ENCODE measurements at places on chromosomes 4 and X.

- DNase-seq: no peak
Measured at GRCh38 chr4:172547724-172548123, 620.9 kb upstream of the GALNT7 start.

DNA sequence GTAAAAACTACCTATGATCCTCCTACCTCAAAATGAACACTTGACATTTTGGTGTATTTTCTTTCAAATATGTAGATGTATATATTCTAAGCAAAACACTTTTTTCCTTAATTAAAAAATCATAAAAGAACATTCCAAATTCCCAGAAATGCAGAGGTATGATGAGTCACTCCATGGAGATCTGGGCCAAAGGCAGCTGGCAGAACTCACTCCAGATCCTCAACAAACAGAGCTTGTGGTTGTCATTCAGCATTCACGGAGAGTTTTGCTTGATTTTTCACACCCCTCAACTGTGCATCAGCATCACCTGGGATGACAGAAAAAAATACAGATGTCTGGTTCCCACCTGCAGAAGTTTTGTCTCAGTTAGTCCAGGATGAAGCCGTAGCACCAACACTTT is 144.6 kb downstream of the KIT start:
- DNase-seq: no peak

DNA sequence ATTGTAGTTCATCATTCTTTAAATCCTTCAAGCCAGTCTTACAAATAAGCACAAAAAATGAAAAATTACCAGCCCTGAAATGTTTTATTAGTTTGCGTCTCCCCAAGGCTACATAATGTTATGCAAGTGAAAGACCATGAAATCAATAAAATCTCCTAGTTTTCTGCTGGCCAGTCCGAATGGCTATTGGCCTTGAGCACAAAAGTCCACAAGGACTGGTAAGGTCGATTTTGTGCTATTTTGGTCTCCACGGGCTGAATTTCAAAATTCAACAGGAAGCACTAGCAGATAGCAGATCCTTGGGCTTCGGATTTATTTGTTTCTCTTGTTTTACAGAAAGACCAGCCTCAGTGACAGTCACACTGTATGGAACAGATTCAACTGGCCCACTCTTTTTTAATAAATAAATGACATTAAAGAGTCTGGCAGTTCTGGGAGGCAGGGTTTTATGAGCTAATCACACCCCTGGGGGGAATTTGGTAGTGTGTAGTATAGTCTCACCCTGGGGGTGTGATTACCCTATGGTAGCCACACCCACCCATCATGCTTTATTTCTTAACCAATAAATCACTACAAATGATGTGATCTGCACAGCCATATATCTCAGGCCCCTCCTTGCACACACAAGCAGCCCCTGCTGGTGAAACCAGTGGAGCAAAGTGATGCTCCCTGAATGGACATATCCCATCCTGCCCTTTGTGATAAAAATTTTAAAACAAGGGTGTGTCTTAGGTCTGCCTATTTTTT is 51.1 kb upstream of the TMEM33 start:
- no peak for DNase-seq

GRCh38 chr4:138789796-138790195 is 225.8 kb upstream of the NOCT start:
- DNase-seq: no peak

GRCh38 chr4:4585012-4585670 is 43.3 kb upstream of the STX18 start:
- DNase-seq: no peak

GRCh38 chr4:52212702-52213101 is 161.6 kb downstream of the SPATA18 start:
- DNase-seq: no peak

- DNase-seq: no peak
Measured at GRCh38 chrX:154542723-154543424, 3.8 kb downstream of the G6PD start.

DNA sequence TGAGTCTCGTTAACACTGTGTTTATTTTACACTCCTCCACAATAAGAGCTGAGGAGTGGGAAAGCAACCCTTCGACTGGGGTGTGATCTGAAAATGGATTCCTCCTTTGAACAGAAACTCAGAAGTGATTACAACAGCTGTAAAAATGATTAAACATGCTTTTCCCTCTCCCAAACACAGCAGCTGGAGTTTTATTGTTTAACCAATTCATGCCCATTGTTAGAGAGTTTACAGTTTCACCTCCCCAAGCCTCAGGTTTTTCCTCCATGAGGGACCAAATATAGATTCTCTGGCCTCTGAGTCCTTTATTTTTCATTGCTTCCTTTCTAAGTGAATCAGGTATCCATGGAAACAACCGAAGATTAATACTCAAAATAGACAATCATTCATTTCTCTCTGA is 263.0 kb upstream of the TAPT1 start:
- no peak for DNase-seq

DNA sequence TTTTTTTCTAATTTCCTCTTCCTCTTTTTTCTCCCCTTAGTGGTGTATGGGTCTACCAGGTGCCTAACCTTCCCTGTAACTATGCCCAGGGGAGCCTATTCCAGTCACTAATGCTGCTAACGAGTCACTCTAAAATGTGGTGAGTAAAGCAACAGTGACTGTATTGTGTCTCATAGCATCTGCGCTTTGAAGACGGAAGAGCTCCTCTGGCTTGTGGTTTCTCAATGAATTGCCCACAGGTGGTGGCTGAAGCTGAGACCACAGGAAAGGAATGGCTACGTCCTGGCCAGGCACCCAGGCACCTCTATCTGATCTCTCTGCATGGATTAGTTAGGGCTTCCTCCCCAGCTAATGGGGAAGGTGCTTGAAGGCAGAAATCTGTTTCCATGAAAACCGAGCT is 763.5 kb upstream of the FRG1 start:
- no peak for DNase-seq

DNA sequence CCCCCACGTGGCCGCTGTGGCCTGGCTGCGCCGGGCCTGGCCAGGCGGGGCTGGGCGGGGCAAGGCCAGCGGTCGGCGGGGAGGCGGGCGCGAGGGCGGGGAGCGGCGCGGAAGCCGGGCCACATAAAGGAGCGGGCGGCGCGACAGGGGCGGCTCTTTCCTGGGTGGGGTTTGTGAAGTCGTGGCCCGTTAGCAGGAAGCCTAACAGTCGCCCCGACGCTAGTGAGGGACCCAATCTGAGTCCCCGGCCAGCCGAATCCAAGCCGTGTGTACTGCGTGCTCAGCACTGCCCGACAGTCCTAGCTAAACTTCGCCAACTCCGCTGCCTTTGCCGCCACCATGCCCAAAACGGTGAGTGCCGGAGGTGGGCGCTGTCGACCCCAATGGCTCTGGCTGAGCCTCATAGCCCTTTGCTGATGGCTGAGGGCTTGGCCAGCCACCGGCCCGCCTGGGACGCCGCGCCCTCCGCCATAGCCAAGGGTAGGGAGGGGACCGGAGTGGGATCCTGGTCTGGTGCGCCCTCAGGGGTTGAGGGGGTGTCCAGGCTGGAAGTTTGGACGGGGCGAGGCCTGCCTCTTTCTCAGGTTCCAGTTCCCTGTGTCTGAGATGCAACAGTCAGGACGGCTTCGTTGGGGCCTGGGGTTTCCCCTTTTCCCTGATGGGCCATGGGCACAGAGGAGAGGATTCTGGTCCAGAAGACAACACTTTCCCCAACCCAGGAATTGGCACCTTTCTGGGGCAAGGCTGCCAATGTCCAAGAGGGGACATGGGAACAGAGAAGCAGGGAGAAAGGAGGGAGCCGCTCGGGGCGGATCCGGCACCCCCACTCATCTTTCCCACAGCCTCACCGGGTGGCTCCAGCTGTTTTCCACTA is at the start of gene MSN:
TSS of gene MSN (plus strand) at position 152 of the 874 bp plus-strand sequence. CDS start at position 340, 188 bp downstream.
- DNase-seq: peak; percentile 31

- DNase-seq: no peak
Measured at GRCh38 chrX:136835761-136836160, 44.8 kb downstream of the RBMX start.

- no peak for DNase-seq
Measured at GRCh38 chr4:164529486-164529885, 224.4 kb upstream of the SMIM31 start.

DNA sequence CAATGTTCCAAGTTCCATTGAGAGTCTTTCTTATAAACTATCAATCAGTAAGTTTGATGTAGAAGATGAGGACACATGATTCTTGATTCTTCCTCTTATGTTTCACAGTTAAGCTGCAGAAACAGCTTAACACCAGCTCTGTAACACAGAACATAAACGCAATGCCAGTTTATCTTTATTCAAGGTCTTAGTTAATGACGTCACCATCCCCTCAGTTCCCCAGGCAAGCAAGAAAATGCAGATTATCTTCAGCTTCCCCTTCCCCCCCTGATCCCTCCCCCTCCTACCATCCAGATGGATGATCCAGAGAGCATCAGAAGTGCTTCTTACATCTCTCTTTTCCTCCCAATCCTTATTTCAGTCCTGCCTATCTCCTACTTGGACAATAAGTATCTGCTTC is 4.4 kb upstream of the SH3RF1 start:
- DNase-seq: no peak

DNA sequence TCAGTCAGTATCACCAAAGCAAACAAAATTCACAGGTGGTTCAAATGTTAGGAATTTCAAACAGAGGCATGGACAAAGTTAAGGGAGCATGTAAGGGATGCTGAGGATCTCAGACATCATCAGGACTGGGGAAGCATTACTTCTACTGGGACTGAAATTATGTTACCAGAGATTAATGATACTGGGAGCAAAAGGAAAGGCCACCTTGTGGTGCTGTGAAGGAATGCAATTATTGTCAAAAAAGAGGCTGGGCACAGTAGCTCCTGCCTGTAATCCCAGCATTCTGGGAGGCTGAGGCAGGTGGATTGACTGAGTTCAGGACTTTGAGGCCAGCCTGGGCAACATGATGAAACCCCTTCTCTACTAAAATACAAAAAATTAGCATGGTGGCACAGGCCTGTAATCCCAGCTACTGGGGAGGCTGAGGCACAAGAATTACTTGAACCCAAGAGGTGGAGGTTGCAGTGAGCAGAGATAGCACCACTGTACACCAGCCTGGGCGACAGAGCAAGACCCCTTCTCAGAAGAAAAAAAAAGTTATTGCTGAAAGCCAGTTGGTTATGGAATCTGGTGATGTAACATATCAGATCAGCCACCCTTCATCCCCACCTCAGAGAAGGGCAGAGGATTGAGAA is 954.3 kb downstream of the PCDH7 start:
- no peak for DNase-seq

GRCh38 chrX:150587585-150588503 is 19.4 kb downstream of the MTM1 start:
- peak; percentile 13 for DNase-seq

- DNase-seq: no peak
Measured at GRCh38 chrX:39749728-39750127, 348.0 kb downstream of the BCOR start.

DNA sequence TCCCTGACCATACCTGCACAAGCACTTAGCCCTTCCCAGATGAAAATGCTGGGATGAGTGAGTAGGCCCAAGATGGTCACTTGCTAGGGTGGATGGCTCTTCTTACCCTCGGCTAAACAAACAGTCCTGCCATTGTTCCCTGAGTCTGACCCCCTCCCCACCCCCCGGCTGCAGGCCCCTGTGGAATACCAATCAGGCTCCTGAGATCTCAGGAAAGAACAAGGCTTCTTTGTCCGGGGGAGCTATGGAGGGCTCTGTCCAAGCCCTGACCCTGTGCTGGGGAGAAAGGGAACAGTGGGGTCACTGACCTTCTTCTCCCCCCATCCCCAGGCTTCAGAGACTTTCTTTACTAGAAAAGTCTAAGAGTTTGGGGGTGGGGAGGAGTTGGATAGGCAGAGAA is 6.0 kb downstream of the PLP1 start:
- no peak for DNase-seq

- no peak for DNase-seq
Measured at GRCh38 chr4:143768007-143768591, 67.6 kb upstream of the FREM3 start.

- DNase-seq: no peak
Measured at GRCh38 chr4:1361431-1361830, 14.4 kb downstream of the UVSSA start.

- DNase-seq: no peak
Measured at GRCh38 chr4:40264497-40264896, 67.7 kb downstream of the RHOH start.

DNA sequence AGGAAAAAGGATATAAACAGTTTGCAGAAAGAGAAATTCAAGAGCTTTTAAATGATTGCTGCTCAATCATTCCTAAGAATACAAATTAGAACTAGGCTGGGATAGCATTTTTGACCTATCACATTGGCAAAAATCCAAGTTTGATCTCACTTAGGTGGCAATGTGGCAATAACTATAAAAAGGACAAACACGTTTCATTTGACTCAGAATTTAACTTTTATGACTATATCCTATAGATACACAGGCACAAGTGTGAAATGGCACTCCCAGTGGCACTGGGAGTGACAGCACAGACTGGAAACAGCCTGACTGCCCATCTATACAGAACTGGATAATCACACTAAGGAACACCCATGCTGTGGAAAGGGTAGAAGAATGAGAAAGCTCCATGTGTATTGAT is 11.1 kb downstream of the CENPU start:
- DNase-seq: no peak

DNA sequence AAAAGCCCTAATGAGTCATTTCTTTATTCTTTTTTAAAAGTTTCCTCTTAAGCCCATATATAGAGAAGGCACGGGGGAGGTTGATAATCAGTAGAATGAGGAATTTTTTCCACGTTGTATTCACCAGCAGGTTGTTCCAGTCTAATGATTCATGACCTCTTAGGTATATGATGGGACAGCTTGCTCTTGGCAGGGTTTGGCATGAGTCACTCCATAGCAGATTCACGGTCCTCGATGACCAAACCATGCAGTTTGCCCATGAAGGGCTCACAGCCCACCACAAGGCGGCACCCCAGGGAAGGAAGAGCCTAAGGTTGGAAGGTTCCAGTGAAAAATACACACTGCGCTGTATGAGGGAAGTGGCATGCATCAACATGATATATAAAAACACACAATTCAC is 623.8 kb upstream of the DIPK2B start:
- no peak for DNase-seq

GRCh38 chr4:40193016-40193571 is 3.7 kb upstream of the RHOH start:
- peak; percentile 26 for DNase-seq

DNA sequence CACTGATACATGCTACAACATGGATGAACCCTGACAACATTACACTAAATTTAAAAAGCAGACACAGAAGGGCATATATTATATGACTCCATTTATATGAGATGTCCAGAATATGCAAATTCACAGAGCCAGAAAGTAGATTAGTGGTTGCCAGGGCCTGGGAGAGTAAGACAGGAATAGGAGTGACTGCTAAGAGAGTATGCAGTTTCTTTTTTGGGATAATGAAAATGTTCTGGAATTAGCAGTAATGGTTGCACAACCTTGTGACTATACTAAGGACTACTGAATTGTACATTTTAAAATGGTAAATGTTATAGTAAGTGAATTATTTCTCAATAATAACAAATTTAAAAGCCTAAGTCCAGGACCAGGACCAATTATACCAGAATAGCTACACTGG is 29.5 kb upstream of the NUP54 start:
- DNase-seq: no peak

GRCh38 chr4:86961605-86962295 is 26.9 kb downstream of the AFF1 start:
- no peak for DNase-seq
